Activated T-cell treated with anti-CD3 and anti-CD28 coated beads for 24 hours (primary cell): ENCODE measurements at places on chromosomes 16 and 17.

GRCh38 chr16:35745821-35746248, 2286.4 kb downstream of the TP53TG3F start:
- no peak for DNase-seq

DNA sequence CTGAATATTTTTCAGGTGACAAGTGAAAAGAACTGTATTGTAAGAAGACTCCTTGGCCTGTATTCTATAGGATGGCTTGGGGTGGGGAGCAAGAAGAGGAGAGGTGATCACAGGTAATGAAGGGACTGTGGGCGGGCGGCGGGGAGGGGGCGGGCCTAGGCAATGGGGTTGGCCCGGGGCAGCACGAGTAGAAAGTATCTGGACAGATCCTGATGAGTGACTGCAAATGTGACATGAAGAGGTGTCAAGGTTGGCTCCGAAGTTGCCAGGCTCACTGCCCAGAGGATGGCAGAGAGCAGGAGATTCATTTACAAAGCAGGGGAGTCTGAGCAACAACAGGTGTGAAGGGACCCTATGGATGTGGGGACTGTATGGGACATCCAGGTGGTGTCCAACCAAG, 10.8 kb upstream of the G6PC1 start:
- no peak for DNase-seq

DNA sequence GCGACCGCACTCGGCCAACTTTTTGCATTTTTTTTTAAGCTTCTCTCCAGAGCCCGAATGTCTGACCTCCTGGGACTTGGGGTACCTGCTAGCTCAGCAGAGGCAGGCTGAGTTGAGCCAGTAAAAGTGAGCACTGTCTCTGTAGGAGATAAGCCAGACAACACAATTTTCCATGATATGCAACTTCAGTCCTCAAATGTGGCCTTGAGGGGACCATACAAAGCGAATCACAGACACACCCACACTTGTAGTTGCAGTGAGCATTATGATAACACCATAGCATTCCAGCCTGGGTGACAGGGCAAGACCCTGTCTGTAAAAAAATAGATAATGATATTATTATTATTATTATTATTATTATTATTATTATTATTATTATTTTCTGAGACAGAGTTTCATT, 2.6 kb downstream of the DPEP2 start:
- DNase-seq: no peak

DNA sequence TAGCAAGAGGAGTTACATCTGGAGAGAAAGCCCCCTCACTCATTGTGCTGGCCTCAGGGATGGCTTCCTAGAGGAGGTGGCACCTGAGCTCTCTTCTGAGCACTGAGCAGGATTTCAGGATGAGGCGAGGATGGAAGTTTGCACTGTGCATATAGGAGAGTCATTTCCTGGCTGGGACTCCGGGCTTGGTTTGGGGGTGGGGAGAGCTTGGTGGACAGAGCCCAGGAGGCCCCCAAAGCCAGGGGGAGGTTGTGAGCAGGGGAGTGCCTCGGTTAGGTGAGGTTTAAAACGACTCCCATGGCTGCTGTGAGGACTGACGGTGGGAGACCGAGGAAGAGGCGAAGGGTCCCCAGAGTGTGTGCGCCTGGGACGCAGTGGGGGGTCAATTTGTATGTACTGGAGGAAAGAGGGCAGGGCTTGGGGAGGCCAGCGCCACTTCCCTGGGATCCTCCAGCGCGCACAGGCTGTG, 1.2 kb downstream of the CAMKK1 start:
- no peak for DNase-seq

GRCh38 chr16:65769776-65770438, 596.6 kb upstream of the CDH5 start:
- no peak for DNase-seq

DNA sequence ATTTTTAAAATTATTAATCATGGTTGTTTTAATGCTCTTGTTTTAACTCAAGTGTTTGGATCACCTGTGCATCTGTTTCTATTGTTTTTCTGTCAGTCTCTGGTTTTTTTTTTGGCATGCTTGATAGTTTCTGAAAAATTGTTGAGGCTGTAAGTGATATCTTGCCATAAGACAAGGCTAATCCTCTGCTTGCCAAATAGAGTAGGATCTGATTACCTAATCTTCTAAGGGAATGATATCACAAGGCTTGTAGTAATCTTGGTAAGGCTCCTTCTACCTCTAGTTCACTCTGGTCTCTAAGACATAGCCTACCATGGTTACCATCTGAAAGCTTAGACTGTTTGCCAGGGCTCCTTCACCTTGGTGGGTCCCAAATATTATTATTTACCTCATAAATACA, 81.0 kb downstream of the ATF7IP2 start:
- no peak for DNase-seq

- DNase-seq: no peak
Observed at GRCh38 chr17:76027159-76027839, at the start of gene EVPL. EVPL (minus strand) TSS chr17:76027306; CDS start chr17:76027198, 108 bp downstream.

GRCh38 chr17:73890831-73891405, 246.7 kb upstream of the SDK2 start:
- no peak for DNase-seq

DNA sequence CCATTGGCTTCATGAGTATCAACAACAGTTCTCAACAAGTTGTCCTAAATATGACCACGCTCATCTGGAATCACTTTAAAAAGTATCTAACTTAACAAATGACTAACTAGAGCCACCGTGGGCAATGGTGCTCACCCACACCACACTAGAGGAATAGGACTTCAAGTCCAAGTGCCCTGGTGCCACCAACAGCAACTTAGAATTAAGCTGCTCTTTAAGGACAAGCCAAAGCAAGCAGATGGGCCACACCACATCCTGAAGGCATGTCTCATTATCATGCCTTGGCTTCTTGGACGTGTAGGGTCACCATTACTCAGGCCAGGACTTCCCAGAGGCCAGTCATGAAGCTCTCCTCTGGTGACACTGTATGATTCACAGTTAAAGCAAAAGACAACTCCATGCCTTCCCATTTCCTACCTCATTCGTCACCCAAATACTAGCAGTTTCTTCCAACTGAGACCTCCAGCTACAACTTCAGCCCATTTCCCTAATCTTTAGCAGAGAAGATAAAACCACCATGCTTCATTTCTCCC, 9.4 kb upstream of the SLC6A4 start:
- no peak for DNase-seq

DNA sequence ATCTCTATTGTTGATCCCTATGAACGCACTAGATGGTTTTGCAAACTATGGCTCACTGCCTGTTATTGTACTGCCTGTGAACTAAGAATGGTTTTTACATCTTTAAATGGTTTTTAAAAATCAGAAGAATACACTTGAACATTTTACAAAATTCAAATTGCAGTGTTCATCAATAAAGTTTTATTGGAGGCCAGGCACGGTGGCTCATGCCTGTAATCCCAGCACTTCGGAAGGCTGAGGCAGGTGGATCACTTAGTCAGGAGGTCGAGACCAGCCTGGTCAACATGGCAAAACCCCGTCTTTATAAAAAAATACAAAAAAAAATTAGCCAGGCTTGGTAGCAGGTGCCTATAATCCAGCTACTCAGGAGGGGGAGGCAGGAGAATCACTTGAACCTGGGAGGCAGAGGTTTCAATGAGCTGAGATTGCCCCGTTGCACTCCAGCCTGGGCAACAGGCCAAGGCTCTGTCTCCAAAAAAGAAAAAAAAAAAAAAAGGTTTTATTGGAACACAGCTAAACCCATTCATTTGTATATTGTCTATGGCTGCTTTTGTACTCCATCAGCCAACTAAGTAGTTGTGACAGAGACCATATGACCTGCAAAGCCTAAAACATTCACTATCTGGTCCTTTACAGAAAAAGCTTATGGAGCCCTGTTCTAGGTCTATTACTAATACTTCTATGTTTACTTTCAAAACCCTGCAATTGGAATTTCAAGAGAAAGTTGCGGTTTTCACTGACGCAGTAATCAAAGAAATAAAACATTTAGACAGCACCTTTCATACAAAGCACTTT, 18.9 kb downstream of the IKZF3 start:
- DNase-seq: no peak

DNA sequence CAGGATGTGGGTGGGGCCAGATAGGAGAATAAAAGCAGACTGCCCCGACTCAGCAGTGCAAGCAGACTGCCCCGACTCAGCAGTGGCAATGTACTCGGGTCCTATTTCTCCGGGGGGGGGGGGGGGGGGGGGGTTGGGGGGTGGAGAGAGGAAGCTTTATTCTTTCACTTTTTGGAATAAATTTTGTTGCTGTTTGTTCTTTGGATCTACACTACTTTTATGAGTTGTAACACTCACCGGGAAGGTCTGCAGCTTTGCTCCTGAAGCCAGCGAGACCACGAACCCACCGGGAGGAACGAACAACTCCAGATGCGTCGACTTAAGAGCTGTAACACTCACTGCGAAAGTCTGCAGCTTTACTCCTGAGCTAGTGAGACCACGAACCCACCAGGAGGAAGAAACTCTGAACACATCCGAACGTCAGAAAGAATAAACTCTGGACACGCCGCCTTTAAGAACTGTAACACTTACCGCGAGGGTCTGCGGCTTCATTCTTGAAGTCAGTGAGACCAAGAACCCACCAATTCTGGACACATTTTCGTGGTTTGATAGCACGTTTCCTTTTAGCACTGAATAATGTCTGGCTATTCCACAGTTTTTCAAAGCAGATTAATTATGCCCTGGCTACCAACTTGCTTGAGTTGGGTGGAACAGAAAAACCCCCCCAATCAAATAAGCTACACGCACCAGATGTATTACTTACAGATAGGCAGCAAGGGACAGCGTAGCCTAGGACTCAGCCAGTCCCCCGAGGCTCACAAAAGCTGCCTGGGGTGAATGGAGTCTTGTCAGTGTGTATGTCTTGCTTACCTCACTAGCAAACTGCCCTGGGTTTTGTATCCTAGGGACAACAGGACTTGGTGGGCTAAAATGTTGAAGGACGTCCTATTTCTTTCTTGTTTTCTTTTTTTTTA, 11.9 kb downstream of the FZD2 start:
- DNase-seq: no peak

DNA sequence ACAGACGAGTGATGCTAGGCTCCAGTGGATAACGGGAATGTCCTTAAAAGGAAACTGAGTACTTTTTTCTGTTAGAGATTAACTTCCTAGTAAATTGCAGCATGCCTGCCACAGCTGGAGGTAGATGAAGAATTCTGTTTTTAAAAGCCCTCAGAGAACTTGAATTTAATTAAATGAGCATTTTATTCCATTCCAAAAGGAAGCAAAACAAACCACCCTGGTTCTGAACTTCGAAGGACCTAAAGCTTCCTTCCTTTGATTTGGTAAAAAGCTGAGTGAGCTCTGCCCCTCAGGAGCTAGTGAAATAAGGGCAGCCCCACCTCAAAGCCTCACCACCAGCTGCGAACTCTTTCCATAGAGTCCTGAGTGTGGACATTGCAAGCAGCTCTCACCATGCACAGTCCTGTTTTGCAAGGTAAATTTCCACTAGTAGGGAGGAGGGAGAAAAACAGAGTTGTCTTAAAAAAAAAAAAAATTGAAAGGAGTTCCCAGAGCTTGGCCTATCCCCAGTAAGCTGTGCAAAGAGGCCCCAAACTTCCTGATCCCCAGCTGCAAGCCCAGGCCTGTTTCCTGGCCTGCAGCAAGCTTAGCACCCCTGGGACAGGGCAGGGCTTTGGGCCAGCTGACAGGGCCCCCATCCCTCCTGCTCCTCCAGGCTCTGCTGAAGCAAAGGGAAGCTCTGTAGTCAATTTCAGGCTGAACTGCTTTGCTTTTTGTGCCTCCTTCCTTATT, 11.2 kb downstream of the CHD9NB start:
- DNase-seq: no peak

DNA sequence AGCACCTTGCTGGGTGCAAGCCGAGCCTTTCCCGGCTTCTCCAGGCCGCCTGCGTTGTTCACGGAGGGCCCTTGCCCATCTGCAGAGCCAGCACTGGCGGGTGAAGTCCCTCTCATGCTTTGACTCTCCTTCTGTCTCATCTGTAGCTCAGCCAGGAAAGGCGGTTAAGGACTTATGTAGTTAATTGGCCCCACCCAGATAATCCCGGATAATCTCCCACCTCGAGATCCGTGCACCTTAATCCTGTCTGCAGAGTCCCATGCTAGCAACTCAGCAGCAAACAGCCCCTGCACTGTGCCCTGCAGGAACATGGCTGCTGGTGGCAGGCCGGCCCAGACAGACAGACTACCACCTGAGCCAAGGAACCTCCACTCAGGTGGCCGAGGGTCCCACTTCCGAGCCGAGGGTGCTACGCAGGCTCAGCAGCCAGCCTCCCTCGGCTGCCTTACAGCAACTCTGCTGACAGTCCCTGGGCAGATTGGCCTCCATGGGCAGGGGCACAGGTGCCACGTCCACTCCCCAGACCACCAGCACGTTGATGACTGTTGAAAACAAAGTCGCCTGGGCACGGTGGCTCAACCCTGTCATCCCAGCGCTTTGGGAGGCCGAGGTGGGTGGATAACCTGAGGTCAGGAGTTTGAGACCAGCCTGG, 16.9 kb downstream of the RAB40C start:
- DNase-seq: no peak

- DNase-seq: no peak
Observed at GRCh38 chr17:17325228-17325627, 22.1 kb downstream of the NT5M start.

DNA sequence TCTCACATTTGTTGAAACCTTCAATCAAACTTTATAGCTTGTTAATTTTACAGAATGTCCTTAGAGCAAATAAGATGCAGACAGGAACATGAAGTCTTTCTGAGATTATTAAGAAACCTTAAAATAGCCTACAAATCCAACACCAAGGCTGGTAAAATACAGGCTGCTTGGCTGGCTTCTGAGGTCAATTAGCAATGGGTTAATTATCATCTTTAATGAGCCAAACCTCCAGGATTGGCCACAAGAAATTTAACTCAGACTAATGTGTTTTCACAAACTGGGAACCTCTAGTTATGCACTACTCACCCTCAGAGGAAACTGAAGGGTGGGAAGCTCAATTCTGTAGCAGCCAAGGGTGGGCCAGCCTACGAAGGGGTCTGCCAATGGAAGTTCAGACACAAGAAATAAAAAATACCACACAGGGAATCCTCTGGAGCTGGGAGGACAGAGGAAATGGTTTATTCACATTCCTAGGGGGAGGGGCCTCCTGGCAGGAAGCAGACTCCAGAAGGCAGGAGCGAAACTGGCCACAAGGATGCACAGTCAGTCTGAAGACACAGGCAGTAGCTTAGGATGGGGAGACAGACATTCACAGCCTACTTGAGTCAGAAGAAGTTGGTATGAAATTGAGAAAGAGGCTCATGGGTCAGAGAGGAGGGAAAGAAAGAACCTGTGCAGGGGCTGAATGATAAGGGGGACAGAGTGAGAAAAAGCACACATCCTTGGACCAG, 36.1 kb downstream of the HIC1 start:
- DNase-seq: no peak

DNA sequence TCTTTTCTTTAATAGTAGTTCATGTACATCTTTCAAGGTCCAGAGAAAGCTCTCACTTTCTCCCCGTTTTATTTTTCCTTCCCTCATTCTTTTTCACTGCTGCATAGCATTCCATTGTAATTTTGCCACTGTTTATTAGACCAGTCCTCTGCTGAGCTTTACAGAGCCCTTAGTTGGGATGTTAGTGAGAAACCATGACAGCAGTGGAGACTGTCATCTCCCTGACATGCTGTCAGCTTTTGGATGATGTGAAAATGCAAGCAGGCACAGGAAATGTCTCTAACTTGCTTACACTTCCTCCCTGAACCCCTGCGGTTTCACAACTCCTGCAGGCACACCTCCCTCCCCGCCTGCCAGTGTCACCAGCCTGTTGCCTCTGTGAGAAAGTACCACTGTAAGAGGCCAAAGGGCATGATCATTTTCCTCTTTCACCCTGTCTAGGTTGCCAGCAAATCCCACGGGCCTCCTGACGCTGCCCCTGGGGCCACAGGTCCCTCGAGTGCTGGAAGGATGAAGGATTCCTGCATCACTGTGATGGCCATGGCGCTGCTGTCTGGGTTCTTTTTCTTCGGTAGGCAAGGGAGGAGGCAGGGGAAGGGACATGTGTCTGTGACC, at the start of gene ITGAL:
Gene ITGAL, plus strand, starts transcription at position 415 of the 615 bp plus-strand sequence. Its CDS starts 96 bp downstream, at position 511.
- DNase-seq: peak; percentile 83

GRCh38 chr17:74453665-74454196, 12.7 kb upstream of the CD300A start:
- no peak for DNase-seq
